ENCODE measurements at places on chromosomes 2 and 18.

- DNase-seq, result no peak
Measured at GRCh38 chr2:230220347-230220969, 674 bp upstream of the SP110 start.

DNA sequence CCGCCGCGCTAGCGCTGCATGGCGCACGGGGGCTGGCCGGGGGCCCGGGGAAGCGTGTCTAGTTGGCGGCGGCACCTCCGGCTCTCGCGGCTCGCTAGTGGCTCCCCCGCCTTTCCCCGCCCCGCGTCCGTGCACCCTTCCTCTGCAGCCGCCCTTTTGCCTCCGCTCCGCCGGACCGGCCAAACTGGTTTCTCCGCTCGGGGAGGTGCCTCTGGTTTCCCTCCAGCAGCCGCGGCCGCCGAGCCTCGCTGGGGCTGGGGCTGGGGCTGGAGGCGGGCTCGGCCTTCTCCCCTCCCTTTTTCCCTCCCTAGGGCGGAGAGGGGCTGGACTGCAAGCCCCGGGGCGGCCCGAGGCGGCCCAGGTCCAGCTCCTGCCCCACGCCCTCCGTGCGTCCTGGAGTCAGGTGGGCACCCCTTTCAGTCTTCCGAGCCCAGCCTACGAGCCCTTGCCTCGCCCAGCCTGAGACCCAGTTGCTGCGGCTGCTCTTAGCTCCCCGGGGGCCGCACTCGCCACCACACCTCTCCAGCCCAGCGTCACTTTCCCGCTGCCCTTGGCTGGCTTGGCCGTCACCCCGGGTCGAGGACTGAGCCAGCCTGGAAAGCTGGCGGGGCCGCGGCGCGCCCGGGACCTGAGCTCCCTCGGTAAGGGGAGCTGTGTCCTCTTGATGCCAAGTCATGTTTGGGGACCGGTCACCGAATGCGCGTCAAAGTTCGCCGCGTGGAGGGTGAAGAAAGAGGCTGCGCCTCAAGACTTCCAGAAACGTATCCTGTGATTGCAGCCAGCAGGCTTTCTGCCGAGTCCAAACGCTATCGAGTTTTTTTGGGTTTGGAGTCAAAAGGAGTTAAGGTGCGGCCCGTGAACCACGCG lies at the start of gene ATP8B1:
Gene ATP8B1 (minus strand): TSS at position 213 of the 867 bp plus-strand sequence. CDS start 71,508 bp downstream, outside the sequence.
- peak; percentile 67 for DNase-seq

- DNase-seq, result no peak
Measured at GRCh38 chr18:58881477-58881876, 16.8 kb downstream of the ZNF532 start.

DNA sequence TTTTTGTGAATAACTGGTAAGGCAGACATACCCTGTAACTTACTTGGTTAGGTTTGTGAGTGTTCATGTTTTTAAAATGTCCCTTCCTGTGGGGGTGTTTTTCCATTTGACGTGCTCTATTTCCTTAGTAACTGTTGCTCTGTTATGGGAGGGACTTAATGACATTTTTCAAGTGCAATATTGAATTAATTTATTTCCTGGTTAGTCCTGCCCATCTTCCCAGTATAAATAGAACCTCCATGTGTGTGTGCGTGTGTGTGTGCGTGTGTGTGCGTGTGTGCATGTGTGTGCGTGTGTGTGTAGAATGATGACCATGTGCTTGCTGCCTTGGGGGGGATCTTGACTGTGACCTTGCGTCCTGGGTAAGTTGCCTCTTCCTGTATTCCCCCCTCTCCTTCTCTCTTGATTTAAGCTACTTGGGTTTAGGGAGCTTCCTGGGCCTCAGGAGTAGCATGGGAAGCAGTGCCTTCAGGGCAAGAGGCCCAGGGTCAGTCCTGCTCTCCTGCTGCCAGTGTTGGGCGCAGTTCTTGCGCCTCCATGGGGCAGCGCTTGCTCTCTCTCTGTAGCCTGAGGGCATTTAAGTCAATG lies 163.9 kb downstream of the LDLRAD4 start:
- peak; percentile 58 for DNase-seq
